ENCODE measurements at places on chromosomes 6 and 20. TPM values are rescaled to one million over a fixed set of nuclear protein-coding genes. Genes with fewer than 3 reads are reported as not detected.

MYBL2 gene
- total RNA-seq, result 13.6 TPM

MEP1A gene
- total RNA-seq, result not detected

DNA sequence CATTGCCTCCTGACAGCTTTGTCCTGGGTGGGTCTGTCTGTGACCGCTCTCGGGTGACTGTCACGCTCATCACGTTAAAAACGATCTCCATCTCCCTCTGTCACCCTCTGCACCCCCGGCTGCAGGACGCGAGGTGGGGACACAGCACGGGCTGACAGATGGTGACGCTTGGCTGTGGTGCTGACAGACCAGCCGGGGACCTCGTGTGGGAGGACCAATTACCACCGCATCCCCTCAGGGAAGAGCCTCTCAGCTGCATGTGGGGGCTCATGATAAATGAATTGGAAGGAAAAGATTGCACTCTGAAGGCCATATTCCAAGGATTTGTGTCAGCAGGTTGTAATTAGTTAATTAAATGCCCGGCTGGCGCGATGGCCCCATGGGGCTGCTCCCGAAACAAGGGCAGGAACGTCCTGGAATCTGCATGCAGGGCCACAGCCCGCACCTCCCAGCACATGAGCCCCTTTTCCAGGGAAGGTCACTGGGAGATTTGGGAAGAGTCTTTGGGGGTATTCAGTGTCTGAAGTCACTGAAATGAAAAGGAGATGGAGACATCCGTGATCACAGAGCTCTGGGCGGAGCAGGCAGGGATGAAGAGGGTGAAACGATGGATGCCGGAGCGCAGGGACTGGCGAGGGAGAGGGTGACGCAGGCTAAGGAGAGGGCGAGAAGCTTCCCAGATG, 87.1 kb downstream of the ERMARD start:
- DNase-seq, result no peak

GRCh38 chr6:110816677-110817076, 1.4 kb upstream of the CDK19 start:
- no peak for DNase-seq

DNA sequence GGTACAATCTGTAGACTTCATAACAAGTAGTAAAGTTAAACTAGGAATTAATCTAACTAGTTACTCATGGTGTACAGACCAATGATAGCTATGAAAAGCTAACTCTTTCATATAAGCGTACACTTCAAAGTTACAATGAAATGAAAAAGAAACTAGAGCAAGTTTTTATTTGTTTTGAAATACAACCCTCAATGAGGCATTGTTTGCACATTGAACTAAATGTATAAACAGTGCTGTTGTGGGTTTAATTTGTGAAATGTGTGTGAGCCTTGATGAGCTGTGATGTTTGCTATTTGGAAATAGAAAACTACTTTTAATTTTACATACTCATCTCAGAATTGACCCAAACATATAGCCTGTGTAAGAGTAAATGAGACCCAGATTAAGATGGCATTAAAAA, 11.1 kb upstream of the EYA4 start:
- no peak for DNase-seq

GRCh38 chr6:50112981-50113857, 63.5 kb upstream of the DEFB112 start:
- DNase-seq, result no peak

DNA sequence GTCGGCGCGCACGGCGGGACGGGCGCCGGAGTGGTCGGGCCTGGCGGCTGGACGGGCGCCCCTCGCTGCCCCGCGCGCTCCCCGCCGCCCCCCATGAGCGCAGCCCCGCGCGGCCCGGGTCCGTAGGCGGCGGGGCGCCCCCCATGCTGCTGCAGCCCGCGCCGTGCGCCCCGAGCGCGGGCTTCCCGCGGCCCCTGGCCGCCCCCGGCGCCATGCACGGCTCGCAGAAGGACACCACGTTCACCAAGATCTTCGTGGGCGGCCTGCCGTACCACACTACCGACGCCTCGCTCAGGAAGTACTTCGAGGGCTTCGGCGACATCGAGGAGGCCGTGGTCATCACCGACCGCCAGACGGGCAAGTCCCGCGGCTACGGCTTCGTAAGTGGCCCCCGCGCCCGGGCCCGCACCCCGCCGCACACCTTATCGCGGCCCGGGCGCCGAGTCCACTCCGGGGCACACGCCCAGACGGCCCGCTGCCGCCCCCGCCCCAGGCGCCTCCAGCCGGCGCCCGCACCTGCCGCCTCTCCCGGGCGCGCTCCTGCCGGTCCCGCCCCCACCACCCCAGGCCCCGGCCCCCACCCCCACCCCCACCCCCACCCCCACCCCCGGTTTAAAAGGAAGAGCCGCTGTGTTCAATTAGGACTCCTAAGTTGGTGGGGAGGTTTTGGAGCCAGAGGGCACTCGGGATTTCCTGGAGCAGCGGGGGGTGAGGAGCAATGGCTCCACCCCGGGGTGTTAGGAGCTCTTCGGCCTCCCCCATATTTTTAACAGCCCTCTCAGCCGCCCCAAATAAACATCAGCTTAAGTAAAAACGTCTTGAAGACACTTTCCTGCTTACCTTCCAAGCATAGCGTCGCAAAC, 474 bp downstream of the RBM38 start:
- no peak for DNase-seq

SLC17A3 gene
- total RNA-seq, result 29.5 TPM

DNA sequence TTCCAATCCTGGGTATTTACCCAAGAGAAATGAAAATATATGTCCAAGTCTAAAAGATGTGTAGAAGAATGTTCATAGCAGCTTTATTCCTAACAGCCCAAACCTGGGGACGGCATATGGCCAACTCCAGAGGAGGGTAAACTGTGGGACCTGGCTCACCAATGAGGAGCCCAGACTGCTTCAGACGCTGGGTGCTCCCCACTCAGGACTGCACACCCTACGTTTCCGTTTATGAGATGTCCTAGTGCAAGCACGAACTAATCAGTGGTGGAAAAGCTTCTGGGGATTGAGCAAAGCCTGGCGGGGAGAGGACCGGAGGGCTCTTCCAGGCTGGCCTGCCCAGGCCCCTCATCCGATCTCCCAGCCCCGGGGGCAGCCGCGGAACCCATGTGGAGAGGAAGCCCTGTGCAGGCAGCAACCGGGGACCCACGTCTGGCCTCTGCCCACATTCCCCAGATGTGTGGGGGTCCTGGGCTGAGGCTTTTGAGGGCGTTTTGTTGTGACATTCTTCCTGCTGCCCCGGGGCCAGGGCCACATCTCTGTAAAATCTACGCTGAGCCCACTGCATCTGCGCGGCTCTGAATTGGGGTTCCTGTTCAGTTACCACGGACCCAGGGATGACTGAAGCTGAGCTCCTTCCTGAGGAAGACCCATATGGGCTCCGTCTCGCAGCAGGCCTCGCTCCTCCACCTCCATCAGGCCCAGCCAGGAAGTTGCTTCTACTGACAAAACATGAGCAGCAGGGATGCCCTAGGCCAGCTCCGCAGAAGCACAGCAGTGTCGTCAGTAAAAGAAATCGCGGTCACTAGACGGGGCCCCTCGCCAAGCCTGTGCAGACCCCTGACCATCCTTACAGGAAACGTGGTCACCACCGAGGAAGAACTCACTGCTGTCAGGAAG, 188.0 kb downstream of the DLL1 start:
- DNase-seq, result no peak

TPD52L2 gene
- 189 TPM for total RNA-seq

- no peak for DNase-seq
Observed at GRCh38 chr6:64890609-64891008, 816.4 kb downstream of the EYS start.

GRCh38 chr20:58701431-58702160, 9.0 kb downstream of the NPEPL1 start:
- DNase-seq, result no peak

DNA sequence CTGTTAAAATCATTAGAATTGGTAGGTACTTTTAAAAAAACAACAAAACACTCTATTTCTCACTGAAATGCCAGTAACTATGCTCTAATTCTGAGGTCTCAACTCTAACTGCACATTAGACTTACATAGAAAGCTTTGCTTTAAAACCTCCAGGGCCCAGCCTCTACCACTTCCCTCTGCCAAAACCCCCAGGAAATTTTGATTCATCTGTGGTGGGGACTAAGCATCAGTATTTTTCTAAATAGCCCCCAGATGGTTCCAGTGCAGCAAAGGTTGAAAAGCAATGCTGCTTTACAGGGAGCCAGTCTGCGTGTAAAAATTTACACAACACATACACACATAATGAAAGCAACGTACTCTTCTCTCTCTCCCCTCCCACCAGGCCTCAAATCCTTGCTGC, 3.8 kb downstream of the TBC1D32 start:
- DNase-seq, result no peak

CLVS2 gene
- total RNA-seq, result not detected

HLA-DQB1 gene
- not detected for total RNA-seq

GRCh38 chr20:50062006-50062838, 50.7 kb downstream of the UBE2V1 start:
- DNase-seq, result no peak

TREM1 gene
- not detected for total RNA-seq

DNA sequence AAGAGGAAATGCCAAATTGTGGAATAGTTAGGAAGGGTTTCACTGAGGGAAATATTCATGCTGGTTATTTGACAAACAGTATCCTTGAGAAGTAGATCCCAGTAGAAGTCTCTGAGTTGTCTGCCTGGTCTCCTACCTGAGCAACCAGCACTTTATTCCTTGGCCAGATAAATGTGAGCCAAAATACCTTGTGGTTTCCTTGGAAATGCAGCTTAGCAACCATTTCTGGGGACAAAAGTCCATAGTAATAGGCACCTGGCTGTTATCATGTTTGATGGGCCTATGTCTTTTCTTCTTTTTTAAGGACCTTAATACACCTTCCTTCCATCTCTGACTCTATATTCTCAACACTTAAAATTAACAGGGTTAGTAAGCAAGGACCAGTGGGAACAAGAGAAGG, 217.1 kb upstream of the MARCKS start:
- DNase-seq, result no peak

CST2 gene
- 270 TPM for total RNA-seq

WFDC10B gene
- total RNA-seq, result not detected

USP49 gene
- total RNA-seq, result 3.1 TPM

GRCh38 chr6:155141002-155141401, 122.8 kb upstream of the CLDN20 start:
- DNase-seq, result no peak

DNA sequence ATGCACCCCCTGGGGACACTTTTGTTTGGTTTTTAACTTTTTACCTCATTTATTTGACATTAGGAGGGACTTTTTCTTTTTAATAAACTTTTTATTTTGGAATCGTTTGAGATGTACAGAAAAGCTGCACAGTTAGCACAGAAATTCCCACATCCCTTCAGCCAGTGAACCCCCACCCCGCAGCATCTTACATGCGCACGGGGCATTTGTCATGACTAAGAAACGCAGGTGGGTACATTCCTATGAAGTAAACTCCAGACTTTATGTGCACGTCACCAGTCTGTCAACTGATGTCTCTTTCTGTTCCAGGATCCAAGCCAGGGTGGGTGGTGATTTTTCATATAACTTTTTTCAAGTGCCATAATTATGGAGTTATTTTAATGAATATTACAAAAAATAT, 4.9 kb upstream of the ZNF831 start:
- DNase-seq, result no peak

- no peak for DNase-seq
Observed at GRCh38 chr20:36856195-36856594, 19.7 kb upstream of the TLDC2 start.

DNA sequence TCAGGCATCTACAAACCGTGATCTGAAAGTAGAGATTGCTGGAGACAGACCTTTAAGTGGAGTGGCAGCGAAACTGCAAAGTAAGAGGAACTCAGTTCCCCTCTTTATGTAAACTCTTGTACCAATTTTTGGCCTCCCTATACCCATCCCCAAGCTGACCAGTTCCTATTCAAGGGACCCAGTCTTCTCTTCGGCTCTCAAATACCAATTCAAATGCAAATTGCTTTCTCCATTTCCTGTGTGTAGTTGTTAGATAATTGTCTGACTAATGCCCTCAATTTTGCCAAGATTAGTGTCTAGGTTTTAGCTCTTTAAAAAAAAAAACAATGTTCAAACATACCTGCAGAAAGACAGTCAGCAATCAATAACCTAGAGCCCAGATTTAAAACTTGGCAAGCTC, 150.9 kb downstream of the EYA4 start:
- no peak for DNase-seq

DNA sequence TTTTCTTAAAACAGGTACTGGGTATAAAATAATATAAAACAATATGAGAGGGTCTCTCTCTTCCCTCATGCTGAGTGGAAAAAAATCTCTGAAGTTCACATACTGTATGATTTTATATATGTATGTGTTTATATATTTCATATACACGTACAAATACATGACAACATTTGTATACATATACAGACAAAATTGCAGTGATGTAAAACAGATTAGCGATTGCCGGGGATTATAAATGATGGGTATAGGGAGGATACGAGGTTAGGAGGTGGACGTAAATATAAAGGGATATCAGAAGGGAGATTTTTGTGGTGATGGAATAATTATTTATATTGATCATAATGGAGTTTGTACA, 194.8 kb upstream of the PRSS16 start:
- DNase-seq, result peak; percentile 29

ENPP4 gene
- 2.3 TPM for total RNA-seq

DNA sequence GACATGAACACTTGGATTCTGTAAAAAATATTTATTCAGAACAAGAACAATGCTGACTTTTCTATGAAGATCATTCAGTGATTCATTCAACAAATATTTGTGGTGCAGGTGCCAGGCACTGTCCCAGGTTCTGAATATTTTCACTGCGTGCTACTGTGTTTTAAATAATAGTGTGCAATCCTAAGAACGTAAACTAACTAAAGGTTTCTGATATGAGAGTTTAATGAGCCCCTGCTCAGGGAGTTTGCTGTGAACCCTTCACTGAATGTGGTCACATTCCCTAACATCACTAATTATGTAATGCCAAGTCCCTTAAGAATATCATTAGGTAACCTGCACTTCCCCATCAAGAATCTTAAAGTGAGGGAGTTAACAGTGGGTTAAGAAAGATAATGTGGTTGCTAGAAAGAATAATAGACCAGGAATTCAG, 1.7 kb upstream of the TMEM170B start:
- peak; percentile 54 for DNase-seq

- DNase-seq, result no peak
Observed at GRCh38 chr6:147390909-147391536, 117.5 kb upstream of the SAMD5 start.

GRCh38 chr20:57387463-57387862, 3.7 kb upstream of the RBM38 start:
- no peak for DNase-seq

GRCh38 chr6:34284563-34285447, 36.0 kb upstream of the SMIM29 start:
- DNase-seq, result no peak

- peak; percentile 71 for DNase-seq
Observed at GRCh38 chr6:158819213-158819976, at the start of gene EZR. Gene EZR (minus strand): TSS chr6:158819368. CDS start chr6:158818093, 1,275 bp downstream.

ZMYND8 gene
- total RNA-seq, result 14.5 TPM

- DNase-seq, result no peak
Observed at GRCh38 chr6:30712441-30712945, 4.6 kb downstream of the MDC1 start.

- no peak for DNase-seq
Observed at GRCh38 chr6:3522561-3523260, 65.9 kb upstream of the SLC22A23 start.

BTN1A1 gene
- not detected for total RNA-seq

GRCh38 chr6:683742-684440, 9.0 kb downstream of the EXOC2 start:
- DNase-seq, result peak; percentile 74

FGD2 gene
- not detected for total RNA-seq

- no peak for DNase-seq
Observed at GRCh38 chr6:70391492-70391891, 21.8 kb upstream of the FAM135A start.

GRCh38 chr6:23394681-23395080, 731.3 kb upstream of the NRSN1 start:
- DNase-seq, result no peak
